ENCODE measurements at places on chromosomes 3 and 15. TPM values are rescaled to one million over a fixed set of nuclear protein-coding genes. Genes with fewer than 3 reads are reported as not detected.

The GOLGA6A gene
- 0.21 TPM for total RNA-seq

The LRIG1 gene
- 76.8 TPM for total RNA-seq

The BUB1B gene
- total RNA-seq, result 10.7 TPM

The SERINC4 gene
- 0.62 TPM for total RNA-seq

The FGF7 gene
- 13.2 TPM for total RNA-seq

- H3K4me1 ChIP-seq, result no peaks in the 10 kb centered on the region
- H3K27me3 ChIP-seq, result no peaks in the 10 kb centered on the region
- DNase-seq, result no peak
- H3K27ac ChIP-seq, result no peak overlapping the region
- H3K4me3 ChIP-seq, result no peak overlapping the region
- H3K36me3 ChIP-seq, result peaks cover 31% of the 10 kb centered on the region
Observed at GRCh38 chr3:197926418-197926817, 23.6 kb upstream of the RPL35A start.

DNA sequence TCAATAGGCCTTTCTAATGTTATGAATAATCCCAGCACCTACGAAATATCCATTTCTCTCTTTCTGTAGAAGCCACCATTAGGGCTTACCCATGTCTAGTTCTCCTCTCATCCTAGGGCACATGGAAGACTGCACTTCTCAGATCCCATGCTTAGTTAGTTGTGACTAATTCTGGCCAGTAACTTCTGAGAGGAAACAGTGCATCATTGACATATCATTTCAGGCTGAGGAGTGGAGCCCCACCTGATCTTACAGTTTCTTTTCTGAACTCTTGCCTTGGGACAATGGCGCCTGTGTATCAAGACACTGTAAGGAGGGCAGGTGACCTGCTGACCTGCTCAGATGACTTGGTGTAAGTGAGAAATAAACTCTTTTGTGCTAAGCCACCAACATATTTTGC lies 39.4 kb upstream of the TBL1XR1 start:
- no peaks in the 10 kb centered on the region for H3K27me3 ChIP-seq
- H3K4me1 ChIP-seq, result no peaks in the 10 kb centered on the region
- no peak overlapping the region for H3K4me3 ChIP-seq
- H3K27ac ChIP-seq, result no peak overlapping the region

GRCh38 chr3:193767353-193768069 lies 174.5 kb downstream of the OPA1 start:
- H3K36me3 ChIP-seq, result no peaks in the 10 kb centered on the region
- no peaks in the 10 kb centered on the region for H3K27me3 ChIP-seq
- no peak for DNase-seq
- peaks cover 4% of the 10 kb centered on the region for H3K4me1 ChIP-seq

DNA sequence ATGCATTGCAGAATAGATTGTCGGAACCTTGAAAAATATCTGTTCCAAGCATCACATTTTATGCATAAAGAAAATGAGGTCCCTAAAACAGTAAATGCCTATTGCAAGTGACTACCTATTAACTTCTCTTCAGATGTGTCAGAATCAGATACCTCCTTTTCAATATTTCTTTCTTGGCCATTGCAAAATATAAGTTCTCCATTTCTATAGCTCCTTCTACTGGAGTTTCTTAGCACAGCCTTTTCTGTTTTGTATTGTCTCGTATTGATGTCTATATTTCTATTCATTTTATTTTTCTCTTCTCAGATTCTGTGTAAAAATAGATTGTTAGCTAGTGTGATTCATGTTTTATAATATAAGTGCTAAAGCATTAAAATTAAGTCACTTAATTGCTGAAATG lies 63.4 kb downstream of the PPARG start:
- peaks cover 9% of the 10 kb centered on the region for H3K4me1 ChIP-seq
- H3K27me3 ChIP-seq, result no peaks in the 10 kb centered on the region
- no peak overlapping the region for H3K4me3 ChIP-seq
- no peak for DNase-seq
- no peaks in the 10 kb centered on the region for H3K36me3 ChIP-seq

DNA sequence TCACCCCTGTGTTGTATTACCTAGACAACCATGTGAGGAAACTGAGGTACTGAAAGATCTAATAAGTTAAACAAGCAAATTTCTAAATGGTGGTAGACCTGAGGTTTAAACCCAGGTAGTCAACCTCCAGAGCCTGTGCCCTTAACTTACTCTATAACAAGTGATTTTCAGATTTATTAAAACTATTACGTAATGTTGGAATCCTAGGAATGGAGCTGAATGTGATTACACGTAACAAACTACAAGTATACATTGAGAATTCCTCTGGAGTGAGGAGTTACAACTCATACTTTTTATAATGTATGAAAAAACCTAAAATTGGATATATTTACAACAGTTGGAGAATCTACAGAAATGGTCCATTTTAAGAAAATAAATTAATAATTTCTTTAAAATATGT lies 18.0 kb downstream of the FAM98B start:
- no peaks in the 10 kb centered on the region for H3K27me3 ChIP-seq
- H3K27ac ChIP-seq, result no peak overlapping the region

DNA sequence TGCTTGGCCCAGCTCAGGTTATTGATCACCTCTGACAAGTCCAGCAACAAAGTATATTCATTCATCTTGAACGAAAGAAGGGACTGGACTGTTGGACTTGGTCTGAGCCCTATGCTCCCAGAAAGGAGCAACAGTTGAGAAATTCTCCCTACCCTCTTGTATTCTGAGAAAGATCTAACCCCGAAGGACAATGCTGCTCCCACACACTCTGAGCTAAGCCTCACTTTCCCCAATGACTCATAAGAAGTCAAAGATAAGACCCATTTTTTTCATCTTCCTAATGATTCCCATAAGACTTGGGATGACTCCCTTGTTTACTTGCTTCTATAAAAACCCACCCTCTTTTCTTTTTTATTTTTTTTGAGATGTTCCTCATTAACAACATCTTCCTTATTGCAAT lies 549.4 kb upstream of the MDFIC2 start:
- no peak overlapping the region for H3K27ac ChIP-seq
- no peak for DNase-seq
- H3K27me3 ChIP-seq, result no peaks in the 10 kb centered on the region
- no peak overlapping the region for H3K4me3 ChIP-seq
- no peaks in the 10 kb centered on the region for H3K36me3 ChIP-seq

DNA sequence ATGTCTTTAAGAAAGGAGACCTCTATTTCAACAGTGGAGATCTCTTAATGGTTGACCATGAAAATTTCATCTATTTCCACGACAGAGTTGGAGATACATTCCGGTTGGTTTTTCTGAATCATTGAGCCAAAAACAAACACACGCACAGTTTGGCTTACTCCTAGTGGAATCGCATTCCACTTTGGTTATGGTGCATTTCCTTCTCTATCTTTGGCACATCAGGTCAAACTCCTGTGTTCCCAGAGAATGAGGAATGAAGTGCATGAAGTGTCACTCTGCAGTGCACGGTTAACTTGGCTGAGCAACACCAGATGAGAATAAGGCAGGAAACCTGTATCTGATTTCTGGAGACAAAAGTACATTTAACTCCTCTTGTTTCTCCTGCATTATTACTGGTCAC lies 38.5 kb downstream of the HDC start:
- no peak overlapping the region for H3K27ac ChIP-seq
- no peaks in the 10 kb centered on the region for H3K36me3 ChIP-seq
- no peak for DNase-seq
- no peak overlapping the region for H3K4me3 ChIP-seq

DNA sequence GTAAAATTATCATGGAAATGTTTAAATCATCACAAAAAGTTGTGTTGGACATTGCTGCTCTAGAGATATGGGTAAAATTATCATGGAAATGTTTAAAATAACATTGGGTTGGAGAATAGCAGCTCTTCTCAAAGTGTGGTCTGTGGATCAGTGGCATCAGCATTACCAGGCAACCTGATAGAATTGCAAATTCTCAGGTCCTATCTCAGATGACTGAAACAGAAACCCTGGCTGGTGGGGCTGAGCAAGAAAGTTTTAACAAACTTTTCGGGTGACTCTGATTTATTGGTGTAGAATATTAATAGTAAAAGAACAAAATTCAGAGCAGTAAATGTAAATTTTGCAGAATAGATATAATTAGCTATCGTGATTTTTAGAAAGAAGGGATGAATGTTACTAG lies 28.9 kb downstream of the NXPE3 start:
- no peaks in the 10 kb centered on the region for H3K27me3 ChIP-seq
- no peaks in the 10 kb centered on the region for H3K36me3 ChIP-seq
- H3K4me1 ChIP-seq, result peaks cover 13% of the 10 kb centered on the region
- no peak overlapping the region for H3K4me3 ChIP-seq
